Posterior vena cava (tissue), 2 donors: ENCODE measurements at places on chromosomes 13 and 19.

- DNase-seq: no peak
Observed at GRCh38 chr13:52931539-52932431, 83.3 kb upstream of the PCDH8 start.

GRCh38 chr13:47046706-47047105, 149.9 kb upstream of the HTR2A start:
- no peak for DNase-seq

- DNase-seq: peak; percentile 77
Observed at GRCh38 chr13:57286511-57287098, 119.6 kb downstream of the PRR20E start.

GRCh38 chr19:4030981-4031380, 23.4 kb downstream of the PIAS4 start:
- DNase-seq: no peak

- DNase-seq: no peak
Observed at GRCh38 chr13:30323524-30323923, 16.2 kb upstream of the KATNAL1 start.

DNA sequence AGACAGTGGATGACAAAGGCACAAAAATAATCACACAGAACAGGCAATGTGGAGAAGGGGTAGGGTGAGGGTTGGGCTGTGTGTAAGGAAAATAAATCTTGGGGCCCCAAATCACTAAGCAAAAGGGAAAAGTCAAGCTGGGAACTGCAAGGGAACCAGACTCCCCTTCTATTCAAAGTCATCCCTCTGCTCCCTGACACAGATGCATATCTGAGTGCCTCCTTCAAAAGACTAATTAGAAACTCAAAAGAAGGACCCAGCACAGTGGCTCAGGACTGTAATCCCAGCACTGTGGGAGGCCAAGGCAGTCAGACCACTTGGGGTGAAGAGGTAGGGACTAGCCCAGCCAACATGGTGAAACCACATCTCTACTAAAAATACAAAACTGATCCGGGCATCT, 18.3 kb downstream of the ZNF611 start:
- DNase-seq: no peak

DNA sequence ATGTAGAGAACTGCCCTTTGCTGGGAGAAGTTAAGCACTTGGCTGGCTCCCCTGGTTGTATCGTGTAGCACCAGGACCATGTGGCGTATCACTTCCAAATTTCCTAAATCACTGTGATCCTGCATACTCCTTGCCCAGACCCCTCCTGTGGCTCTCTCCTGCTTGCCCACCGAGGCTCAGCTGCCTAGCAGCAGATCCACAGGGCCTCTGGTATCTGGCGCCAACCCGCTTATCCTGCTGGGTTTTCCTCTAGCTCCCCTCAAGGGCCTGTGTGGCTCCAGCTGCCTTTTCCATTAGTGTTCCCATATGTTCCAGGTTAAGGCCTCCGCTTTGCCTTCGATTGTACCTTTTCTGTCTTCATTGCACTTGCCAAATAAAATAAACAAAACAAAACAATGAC, 16.5 kb downstream of the LRCH1 start:
- DNase-seq: no peak

- no peak for DNase-seq
Observed at GRCh38 chr13:91148098-91148497, 199.4 kb upstream of the MIR17HG start.

DNA sequence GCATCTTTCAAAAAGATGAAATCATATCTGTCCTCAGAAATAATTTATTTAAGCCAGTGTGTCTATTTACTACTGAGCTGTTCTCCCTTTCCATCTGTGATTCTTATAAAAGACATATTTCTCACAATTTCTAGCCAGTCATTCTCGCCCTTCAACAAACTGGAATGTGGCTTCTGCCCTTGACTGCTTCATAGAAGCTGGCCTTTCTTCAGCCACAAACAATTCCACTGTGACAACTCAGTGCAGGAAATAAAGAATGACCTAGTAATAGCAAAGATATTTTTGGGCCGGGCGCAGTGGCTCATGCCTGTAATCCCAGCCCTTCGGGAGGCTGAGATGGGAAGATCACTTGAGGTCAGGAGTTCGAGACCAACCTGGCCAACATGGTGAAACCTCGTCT, 655.5 kb downstream of the PCDH9 start:
- DNase-seq: no peak

DNA sequence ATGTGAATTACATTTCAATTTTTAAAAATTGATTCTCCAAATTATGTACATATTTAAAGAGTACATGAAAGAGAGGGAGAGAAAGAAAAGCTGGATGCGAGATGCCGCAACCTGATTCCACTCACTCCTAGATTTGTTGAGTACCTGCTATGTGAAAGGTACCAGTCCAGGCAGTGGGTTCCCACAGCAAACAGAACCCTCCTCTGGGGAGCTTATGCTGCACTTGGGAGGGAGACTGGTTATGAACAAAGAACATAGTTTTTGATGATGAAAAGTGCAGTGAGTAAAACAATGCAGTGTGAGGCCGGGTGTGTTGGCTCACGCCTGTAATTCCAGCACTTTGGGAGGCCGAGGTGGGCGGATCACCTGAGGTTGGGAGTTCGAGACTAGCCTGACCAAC, 43.4 kb downstream of the ACTN4 start:
- DNase-seq: no peak

- no peak for DNase-seq
Observed at GRCh38 chr19:1665565-1666047, 13.2 kb upstream of the TCF3 start.

- no peak for DNase-seq
Observed at GRCh38 chr19:35045667-35046300, 4.3 kb downstream of the HPN start.

DNA sequence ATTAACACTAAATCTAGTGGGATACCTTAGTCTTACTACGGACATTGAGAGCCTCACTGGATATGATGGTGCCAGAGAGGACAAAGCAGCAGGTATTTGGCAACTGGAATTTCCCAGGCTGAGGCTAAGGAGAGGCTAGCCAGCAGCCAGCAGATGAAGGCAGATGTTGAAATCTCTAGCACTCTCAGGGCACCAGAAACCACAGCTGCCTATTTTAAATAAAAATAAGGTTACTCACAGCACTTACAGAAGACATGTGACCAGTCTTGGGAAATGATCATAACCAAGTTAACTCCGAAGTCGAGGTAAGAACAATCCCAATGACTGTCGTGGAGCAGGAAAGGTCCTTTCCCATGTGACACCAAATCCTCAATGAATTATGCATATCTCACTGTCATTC, 1726.0 kb downstream of the EFNB2 start:
- no peak for DNase-seq

GRCh38 chr19:45645631-45646344, 6.6 kb upstream of the EML2 start:
- DNase-seq: peak; percentile 88

DNA sequence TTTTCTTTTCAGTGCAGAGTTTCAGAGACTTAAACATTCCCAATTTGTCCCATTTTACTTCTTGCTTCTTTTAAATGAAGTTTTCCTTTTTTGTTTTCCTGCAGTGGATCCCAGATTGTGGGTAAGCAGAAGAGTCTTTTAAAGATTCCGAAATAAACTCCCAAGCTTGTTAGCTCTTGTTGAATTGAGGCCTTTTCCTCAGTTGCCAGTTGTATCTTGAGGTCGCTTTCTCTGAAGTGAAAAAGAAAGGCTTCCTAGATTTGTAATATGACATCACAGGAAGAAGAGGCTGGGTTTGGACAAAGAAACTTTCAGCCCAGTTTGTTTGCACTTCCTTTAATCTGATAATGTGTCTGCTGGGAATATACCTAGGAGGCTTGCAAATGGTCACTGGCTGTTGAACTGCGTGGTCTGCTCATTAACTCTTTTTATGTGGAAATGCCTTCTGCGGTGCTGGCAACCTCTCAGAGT, at the start of gene LPAR6:
Gene LPAR6 (minus strand): TSS at position 233 of the 471 bp plus-strand sequence. CDS start 690 bp downstream, outside the sequence.
- no peak for DNase-seq

GRCh38 chr13:94254737-94255136, 224.7 kb downstream of the DCT start:
- DNase-seq: no peak

DNA sequence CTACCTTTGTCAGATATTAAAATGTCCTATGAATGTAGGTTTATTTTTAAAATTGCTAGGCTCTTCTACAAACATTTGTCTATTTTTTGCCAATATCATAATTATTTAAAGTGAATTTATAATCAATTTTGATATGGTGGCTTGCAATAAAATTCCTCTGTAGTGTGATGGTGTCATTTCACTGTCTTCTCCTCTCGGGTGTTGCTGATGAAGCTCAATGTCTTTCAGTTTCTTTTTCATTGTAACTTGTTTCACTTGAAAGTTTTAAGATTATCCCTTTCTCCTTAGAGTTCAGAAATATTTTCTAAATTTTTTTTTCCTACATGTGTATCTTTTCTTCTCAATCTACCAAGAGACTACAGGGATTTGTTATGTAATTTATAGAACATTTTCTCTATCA, 267.1 kb upstream of the EDNRB start:
- no peak for DNase-seq

DNA sequence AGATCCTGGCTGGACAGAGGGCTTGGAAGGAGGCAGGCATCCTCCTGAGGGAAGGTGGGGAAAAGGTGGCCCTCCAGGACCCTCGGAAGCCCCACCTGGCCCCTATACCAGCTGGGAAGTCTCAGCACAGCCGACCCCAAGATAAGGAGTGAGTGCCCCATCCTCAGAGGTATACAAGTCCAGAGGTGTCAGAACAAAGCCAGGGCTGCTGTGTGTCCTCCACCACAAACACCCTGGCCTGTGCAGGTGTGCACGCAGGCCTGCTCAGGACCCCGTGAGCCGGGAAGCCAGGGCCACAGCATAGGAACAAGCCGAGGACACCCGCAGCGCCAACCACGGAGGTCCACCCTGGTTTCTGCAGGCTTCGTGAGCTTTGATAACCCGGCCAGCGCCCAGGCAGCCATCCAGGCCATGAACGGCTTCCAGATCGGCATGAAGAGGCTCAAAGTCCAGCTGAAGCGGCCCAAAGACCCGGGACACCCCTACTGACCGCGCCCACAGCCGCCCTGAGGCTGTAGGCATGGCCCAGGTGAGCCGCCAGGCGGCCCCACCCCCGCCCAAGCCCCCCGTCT, 68.6 kb downstream of the CELF5 start:
- DNase-seq: no peak

GRCh38 chr19:13830741-13831536, 35.7 kb downstream of the ZSWIM4 start:
- no peak for DNase-seq

DNA sequence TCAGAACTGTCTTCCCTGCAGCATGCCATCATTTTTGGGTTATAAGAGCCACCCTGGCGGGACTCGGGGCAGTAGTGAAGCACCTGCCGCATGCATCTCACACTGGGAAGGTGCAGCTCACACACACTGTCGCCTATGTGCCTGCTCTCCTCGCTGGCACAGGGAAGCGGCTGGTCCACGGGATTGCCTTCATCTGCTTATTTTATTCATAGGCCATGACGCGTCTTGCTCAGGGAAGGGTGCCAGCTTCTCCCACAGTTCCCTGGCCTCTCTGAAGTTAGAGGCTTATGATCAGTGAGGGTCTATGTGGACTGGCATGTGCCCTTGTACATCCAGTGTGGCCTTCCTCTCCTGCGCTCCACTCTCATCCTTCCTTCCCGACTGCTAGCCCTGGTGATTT, 150.0 kb downstream of the KLF12 start:
- DNase-seq: no peak

DNA sequence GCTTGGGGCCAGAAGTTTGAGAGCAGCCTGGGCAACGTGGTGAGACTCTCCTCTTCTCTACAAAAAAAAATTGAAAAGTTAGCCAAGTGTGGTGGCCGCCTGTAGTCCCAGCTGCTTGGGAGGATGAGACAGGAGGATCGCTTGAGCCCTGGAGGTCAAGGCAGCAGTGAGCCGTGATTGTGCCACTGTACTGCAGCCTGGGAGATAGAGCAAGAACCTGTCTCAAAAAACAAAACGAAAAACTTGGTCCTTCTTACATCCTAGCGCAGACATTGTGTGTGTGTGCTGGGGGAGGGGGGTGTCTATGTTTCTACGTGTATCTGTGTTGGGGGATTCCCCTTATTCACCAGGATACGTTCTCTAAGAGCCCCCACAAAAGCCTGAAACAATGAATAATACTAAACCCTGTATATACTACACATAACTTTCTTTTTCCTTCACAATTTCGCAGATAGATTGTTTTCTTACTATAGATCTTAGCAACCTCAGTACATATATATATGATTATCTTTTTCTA, 7.9 kb downstream of the AXL start:
- DNase-seq: no peak

- DNase-seq: no peak
Observed at GRCh38 chr13:110616103-110617101, 1.1 kb downstream of the NAXD start.

DNA sequence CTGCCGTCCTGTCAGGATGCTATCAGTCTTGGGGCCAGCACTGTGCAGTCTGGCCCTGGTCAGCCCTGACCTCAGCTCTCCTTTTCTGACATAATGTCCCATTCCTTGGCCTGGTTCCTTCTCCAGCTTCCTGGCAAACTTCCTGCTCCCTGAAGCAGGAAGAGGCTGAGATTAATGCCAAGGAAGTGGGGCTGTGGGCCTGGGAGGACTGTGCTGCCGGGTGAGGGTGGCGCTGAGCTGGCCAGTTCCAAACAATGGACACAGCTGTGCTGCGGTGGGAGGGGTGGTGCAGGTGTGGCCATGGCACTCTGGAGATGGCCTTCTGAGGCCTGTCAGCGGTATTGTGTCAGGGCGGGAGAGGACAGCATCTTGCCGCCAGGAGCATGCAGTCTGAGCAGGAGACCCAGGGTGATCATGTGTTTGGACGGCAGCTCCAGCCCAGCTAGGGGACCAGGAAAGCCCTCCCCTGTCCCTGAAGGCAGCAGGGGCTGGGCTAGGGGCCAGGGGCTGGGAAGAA, 30.9 kb downstream of the TUBA3C start:
- DNase-seq: no peak

DNA sequence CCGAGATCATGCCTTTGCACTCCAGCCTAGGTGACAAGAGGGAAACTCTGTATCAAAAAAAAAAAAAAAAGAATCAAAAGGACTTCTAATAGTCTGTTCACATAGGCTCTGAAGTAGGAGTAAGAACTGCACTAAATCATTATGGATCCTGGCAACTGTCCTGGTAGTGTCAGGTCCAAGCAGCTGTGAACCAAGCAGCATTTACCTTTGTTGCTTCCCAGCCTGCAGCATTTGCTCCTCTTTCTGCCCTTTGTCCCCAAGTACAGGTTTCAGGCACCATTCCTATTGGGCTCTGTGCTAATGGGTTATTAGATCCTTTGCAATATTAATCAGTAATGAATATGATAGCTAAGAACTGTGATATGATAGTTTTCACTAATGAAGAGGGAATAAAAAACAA, 77.4 kb upstream of the NBEA start:
- no peak for DNase-seq

- DNase-seq: peak; percentile 95
Observed at GRCh38 chr19:23273590-23274412, 23.6 kb upstream of the ZNF724 start.

- no peak for DNase-seq
Observed at GRCh38 chr19:46571495-46571894, 29.6 kb upstream of the CALM3 start.

GRCh38 chr13:39765801-39766463, 110.5 kb downstream of the COG6 start:
- no peak for DNase-seq

GRCh38 chr13:91698767-91699166, 300.3 kb downstream of the GPC5 start:
- DNase-seq: no peak
